ENCODE measurements at places on chromosomes 2 and 18.

- DNase-seq, result no peak
These were observed 4.2 kb downstream of the SLC25A12 start for GRCh38 chr2:171889808-171890207.

GRCh38 chr2:233919938-233920337 lies 2.8 kb downstream of the TRPM8 start:
- no peak for DNase-seq

GRCh38 chr2:12083713-12084419 lies 337.4 kb downstream of the LPIN1 start:
- DNase-seq, result no peak

GRCh38 chr18:73189718-73190117 lies 321.9 kb upstream of the NETO1 start:
- DNase-seq, result no peak

GRCh38 chr2:168159754-168160585 lies 87.4 kb downstream of the STK39 start:
- DNase-seq, result no peak

DNA sequence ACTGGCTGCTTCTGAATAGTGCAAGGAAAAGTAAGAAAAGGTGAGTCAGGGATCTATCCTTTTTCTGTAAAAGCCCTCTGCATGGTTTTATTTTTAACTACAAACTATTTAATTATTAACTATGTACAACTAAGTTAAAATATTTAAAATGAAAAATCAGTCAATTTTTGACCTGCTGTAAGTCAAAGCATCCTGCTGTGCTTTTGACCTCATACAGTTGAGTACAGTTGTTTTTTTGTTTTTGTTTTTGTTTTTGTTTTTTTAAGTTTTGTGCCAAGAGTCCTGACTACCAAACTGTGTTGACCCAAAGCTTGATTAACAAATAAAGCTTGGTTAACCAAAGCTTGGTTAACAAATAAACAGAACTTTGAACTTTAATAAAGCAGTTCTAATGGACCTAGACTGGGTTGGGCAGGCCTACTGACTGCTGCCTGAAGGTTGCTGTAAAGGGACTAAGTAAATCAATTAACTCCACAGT lies at the start of gene ACMSD:
ACMSD (plus strand) TSS at position 474 of the 478 bp plus-strand sequence. CDS start 67 bp downstream, outside the sequence.
- no peak for DNase-seq

DNA sequence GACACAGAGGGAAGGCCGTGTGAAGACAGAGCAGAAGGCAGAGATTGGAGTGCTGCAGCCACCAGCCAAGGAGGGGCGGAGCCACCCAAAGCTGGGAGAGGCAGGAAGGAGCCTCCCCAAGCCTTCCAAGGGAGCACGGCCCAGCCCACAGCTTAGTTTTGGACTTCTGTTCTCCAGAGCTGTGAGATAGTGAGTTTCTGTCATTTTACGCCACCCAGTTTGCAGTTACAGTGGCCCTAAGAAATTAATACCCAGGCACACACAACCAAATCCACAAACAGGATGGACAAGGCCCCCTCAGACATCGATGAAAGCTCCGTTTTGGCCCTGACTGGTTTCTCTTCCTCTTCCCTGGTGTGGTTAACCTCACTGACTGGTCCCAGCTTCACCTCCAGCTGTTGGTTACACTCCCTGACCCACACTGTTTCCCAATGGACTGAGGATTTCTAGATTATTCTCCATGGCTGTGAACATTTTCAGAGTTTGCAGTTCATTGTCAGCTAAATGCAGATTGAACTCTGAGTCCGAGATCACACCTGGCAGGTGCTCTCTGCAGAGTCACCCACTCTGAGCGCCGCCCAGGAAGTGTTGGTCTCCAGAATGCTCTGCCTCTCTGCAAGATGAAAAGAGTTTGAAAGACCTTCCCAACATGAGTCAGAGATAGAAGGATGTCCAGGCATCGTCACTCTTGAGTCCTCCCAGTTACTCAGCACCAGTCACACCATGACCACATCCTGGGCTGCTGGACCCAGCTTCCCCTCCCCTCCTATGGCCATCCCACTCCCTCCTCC lies 100.2 kb downstream of the TWIST2 start:
- no peak for DNase-seq

- no peak for DNase-seq
These were observed 356.9 kb upstream of the RAB12 start for GRCh38 chr18:8252371-8252770.

DNA sequence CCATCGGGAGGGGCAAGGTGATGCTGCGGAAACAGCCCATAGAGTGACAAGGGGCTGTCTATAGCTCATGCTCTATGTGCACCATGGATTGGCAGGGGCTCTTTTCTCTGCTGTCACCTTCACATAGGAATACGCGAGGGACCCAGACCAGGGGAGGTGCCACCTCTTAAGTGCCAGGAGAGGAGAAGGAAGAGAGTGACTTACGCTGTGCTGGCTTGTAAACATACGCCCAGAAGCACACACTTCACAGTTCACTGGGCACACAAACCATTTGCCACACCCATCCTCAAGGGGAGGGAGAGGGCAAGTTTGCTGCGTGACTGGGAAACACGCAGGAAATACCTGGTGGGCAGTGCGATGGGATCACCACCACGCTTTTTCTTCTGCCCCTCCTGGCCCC lies 65.1 kb upstream of the GPR45 start:
- DNase-seq, result no peak

GRCh38 chr2:163748420-163748819 lies 12.6 kb upstream of the FIGN start:
- no peak for DNase-seq

DNA sequence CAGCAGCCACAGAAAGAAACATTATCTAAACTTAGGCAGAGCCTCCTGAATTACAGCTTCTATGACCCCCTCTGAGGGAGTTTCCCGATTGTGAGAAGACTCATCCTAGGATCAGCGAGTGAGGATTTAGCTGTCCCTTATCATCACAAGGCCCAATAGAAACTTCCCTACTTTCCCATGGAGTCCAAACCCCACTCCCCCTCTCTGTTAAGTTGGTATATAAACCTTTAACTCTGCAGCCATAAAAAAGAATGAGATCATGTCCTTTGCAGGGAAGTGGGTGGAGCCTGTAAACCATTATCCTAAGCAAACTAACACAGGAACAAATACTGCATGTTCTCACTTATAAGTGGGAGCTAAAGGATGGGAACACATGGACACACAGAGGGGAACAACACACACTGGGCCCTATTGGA lies 78.8 kb downstream of the MYL12B start:
- DNase-seq, result no peak

GRCh38 chr2:148971547-148971946 lies 67.0 kb upstream of the LYPD6B start:
- no peak for DNase-seq

DNA sequence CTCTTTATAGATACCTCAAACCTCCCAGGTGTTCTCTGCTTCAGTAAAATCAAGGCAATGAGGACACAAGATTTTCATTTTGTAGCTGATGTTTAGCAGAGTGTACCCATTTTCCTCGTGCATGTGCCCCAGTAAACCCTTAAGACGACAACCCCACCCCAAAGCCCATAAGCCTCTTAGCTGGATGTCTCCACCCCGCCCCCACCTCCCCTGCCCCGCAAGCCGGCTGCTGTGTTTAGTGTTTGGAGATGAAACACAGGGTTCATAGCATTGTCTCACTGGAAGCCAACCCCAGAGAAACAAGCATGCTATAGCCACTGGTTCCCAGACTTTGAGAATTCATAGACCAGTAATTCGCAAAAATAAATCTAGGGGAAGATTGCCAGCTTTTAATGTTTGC lies 5.8 kb upstream of the SAG start:
- DNase-seq, result no peak

DNA sequence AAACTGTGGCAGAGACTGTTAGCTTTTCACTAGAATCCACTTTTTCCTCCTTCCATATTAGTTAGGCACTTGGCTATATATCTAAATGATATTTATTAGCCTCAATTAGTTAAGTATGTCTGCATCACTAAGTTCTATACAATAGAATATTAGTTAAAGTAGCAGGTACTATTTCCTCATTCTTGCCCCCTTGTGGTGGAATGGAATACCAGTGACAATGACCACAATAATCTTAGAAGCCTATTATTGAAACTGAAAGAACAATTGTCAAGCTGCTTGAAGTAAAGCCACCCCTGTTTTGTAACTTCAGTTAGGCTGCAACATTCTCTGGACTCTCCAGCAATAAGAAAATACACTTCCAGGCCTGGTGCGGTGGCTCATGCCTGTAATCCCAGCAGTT lies 476.3 kb upstream of the VWC2L start:
- no peak for DNase-seq

DNA sequence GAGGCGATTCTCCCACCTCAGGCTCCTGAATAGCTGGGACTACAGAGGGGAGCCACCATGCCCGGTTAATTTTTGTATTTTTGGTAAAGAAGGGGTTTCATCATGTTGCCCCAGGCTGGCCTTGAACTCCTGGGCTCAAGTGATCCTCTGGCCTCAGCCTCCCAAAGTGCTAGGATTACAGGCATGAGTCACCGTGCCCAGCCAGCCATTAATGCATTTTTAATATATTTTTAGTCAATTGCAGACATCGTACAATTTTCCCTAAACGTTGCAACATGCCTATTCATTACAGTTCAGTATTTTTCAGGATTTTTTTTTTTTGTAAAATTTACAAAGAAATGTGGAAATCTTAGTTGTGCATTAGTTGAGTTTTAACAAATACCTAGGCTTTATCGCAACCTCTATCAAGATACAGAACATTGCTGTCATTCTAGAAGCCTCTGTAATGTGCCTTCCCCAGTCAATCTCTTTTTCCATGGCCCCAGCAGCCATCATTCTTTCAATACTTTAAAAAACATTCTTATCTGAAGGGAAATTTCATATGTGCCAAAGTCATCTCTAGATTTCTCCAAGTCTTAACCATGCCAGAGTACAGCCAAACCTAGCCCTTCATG lies 14.7 kb downstream of the NABP1 start:
- no peak for DNase-seq

DNA sequence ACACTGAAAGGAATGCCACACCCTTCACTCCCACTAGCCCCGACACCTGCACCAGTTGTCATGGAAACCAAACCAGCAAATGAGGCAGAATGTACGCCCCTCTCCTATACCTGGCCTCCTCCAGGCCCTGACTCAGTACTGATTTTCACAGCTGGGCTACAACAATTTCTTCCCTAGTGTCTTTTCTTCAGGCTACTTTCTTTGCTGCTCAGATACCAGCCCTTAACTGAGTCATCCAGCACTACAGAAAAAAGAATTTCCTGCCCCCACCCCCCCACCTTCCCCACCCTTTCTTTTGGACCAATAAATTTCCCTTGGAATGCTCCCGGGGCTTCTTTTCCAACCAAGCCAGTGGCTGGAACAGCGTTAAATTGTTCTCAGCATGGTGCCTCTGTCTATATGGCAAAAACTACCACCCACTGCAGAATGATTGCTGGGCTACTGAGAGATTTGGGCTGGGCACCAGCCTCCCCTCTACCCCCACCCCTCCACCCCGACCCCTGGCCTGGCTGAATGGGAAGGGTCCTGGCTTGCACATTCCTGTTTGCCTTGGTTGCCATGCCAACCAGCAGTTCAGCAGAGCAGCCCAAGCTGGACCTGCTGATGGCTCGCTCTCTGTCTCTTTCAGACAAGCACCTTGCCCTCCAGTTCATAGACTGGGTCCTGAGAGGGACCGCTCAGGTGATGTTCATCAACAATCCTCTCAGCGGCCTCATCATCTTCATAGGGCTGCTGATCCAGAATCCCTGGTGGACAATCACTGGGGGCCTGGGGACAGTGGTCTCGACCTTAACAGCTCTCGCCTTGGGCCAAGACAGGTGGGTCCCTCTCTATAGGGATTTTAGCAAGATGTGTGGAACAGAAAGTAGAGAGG lies 11.3 kb downstream of the SLC14A2 start:
- no peak for DNase-seq

- no peak for DNase-seq
These were observed 249.0 kb downstream of the SLC8A1 start for GRCh38 chr2:40202798-40203400.

- no peak for DNase-seq
These were observed 81.2 kb downstream of the GBX2 start for GRCh38 chr2:236086971-236087465.

DNA sequence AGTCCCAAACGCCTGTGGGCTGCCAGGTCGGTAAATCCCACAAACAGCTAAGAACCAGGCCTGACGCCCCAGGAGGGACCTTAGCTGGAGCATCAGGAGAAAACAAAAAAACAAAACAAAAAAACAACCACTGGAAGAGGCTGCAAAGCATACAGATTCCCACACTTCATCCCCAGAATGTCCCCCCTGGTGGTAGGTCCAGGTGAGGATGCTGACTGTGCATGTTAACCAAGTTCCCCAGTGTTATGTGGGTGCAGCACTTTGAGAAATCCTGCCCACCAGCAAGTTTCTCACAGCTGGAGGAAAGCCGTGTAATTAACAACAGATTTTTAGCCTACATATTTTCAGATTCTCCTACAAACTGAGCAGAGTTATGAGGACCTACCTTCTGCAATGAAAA lies 15.1 kb downstream of the ST3GAL5 start:
- DNase-seq, result no peak

DNA sequence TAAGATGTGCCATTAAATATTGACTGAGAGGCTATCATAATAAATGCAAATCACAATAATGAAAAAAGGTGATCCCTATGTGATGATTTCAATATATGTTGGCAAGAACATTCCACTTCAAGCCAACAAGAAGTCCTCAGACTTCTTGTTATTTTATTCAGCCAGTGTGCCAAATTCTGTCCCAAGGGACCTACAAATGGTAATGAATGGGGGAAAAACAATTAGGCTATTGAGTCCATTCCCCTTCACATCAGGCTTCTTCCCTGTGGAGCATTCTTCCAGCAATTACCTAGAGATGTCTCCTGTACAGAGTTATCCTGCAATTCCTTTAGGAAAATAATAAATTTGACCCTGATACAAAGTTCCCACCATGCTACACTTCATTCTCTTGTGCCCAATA lies 144.4 kb downstream of the PIEZO2 start:
- DNase-seq, result no peak

DNA sequence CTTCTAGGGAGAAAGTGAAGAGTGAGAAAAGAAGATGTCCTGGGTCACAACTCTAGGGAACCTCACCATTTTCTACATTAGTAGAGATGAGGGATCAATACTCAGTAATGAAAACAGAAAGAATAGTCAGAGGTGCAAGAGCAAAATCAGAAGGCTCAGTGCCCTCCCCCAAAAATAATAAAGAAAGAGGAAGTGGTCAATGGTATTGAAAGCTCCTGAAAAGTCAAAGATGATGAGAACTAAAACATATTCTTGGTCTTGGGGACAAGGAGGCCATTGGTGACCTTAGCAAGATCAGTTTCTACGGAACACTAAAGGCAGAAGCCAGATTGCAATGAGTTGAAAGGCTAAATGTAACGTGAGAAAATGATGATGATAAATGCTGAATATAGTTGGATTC lies 24.5 kb upstream of the MYO1B start:
- no peak for DNase-seq

- no peak for DNase-seq
These were observed 89.6 kb downstream of the TCF7L1 start for GRCh38 chr2:85222792-85223191.

Data from activated gamma-delta T cell treated with Interleukin-2 at 50 U/mL for 16 hours (primary cell).